ENCODE measurements at places on chromosomes 1 and 21.

GRCh38 chr1:174692313-174692712, 244.5 kb downstream of the GPR52 start:
- DNase-seq, result no peak

- DNase-seq, result no peak
These were observed 27.9 kb downstream of the MORC3 start for GRCh38 chr21:36347962-36348328.

GRCh38 chr1:198939286-198939685, 300.4 kb downstream of the PTPRC start:
- DNase-seq, result no peak

GRCh38 chr1:225750875-225751824, 26.5 kb upstream of the SRP9 start:
- no peak for DNase-seq

DNA sequence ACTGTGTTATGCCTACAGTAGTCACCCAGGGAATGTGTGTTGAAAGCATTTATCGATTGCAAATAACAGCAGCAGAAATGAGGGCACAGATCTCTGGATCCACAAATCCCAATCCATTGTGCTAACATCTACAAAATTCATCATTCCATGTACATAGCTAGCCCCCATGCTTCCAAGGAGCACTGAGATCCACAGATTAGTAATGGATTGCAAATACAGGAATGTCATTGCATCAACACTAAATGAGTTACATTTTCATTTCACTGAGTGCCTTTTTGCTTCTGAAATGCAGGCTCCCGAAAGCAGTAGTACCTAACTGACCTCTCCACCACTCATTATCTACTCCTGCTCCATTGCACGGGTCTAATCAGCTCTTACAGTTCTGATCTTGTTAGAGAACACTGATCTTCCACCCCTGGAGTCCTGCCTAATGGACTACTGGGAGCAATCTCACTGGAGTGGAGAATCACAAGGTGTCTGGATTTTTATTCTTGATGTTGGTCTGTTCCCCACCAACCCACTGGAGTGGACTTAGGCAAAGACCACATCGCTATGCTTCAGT, 30.5 kb downstream of the ASTN1 start:
- no peak for DNase-seq

DNA sequence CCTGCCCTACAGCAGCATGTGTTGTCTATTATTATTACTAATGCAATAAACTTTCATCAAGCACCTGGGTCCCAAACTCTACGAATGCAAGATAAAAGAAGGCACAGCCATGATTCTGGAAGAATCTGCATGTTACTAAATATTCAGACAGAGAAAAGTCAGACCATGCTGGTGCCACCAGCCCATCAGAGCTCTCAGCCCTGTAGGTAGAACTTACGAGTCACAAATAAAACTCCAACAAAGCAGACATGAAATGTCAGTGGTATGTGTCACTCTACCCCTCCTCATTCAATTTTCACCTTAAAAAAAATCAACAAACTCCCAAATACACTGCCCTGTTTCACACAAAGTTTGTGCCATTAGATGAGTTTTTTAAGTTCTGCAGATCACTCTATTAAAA, 62.4 kb upstream of the TIAM1 start:
- DNase-seq, result no peak

GRCh38 chr1:31383967-31384366, 11.1 kb upstream of the FABP3 start:
- no peak for DNase-seq

DNA sequence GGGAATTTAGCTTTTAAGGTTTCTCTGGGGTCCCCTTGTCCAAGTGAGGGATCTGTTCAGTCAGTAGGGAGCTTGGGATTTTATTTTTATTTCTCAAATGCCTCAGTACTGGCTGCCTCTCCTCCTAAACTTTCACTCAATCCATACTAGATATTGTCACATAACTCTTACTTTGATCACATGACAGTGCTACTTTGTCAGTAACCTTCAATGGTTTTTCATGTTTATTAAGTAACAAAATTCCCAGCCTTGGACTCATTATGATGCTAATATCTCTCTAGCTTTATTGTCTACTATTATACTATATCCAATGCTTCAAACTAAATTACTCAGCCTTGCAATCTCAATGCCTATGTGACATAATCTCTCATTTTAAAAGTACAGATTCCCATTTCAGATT, 97.7 kb downstream of the ATP1B1 start:
- no peak for DNase-seq

DNA sequence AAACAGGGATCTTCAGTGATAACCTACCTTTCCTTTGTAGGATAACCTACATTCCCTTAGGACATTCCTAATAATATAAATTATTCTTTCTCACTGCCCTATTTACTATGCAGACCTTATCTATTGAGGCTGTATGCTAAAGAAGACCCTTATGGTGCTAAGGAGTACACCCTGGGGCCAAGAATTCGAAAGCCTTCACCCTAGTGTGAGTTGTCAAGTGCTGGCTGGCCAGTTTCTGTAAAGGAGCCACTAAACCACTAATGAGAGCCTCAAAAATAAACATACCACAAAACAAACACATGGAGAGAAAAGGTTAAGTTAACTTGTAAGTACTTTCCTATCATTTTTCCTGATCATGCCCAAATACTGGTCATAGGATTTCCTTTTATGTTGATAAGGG, 315.0 kb upstream of the CAMK1G start:
- no peak for DNase-seq

- no peak for DNase-seq
These were observed 212.6 kb downstream of the BARHL2 start for GRCh38 chr1:90504509-90504908.

GRCh38 chr1:50148142-50148923, 39.6 kb downstream of the ELAVL4 start:
- DNase-seq, result no peak

GRCh38 chr1:109793486-109794318, 30.0 kb upstream of the EPS8L3 start:
- peak; percentile 12 for DNase-seq
